Fibroblast of pulmonary artery (primary cell): ENCODE measurements at places on chromosomes 12 and 14.

- peak; percentile 72 for DNase-seq
Observed at GRCh38 chr12:106841510-106842302, 67.2 kb downstream of the RIC8B start.

GRCh38 chr12:92879698-92880322 is 49.3 kb downstream of the EEA1 start:
- DNase-seq: peak; percentile 18

DNA sequence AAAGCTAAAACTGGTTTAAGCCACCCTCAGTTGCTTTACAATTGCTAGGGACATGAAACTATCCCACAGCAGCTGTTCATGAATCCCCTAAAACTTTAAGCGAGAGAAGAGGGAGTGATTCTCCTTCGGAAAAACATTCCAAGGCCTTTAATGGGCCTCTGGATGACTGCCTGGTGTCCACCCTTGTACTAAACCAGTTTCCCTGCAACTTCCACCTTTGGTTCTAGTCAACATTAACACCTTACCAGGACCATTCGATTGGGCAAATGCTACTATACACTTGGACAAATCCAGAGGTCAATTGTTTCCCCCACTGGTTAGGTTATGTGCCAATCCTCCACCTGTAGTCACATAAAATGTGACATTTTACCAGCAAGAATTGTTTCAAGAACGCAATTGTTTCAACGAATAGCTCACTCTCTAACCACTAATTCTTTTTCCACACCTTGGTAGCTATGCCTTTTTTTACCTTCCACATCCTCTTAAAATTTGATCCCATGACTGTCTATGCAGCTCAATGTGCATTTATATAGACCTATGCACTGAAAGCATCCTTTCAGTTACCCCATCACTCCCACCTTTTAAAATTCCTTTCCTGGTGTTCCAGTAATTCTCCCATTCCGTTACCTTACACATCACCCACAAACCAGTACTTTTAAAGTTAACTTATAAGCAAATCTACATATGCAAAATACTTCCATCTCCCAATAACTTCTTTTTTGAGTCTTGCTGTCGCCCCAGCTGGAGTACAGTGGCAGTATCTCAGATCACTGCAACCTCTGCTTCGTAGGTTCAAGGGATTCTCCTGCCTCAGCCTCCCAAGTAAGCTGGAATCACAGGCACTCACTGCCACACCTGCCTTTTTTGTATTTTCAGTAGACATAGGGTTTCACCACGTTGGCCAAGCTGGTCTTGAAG is 3.6 kb downstream of the UBC start:
- peak; percentile 52 for DNase-seq

GRCh38 chr12:8996682-8997405 is 7.5 kb downstream of the KLRG1 start:
- peak; percentile 3 for DNase-seq

- peak; percentile 38 for DNase-seq
Observed at GRCh38 chr12:84136862-84137367, 775.7 kb downstream of the SLC6A15 start.

DNA sequence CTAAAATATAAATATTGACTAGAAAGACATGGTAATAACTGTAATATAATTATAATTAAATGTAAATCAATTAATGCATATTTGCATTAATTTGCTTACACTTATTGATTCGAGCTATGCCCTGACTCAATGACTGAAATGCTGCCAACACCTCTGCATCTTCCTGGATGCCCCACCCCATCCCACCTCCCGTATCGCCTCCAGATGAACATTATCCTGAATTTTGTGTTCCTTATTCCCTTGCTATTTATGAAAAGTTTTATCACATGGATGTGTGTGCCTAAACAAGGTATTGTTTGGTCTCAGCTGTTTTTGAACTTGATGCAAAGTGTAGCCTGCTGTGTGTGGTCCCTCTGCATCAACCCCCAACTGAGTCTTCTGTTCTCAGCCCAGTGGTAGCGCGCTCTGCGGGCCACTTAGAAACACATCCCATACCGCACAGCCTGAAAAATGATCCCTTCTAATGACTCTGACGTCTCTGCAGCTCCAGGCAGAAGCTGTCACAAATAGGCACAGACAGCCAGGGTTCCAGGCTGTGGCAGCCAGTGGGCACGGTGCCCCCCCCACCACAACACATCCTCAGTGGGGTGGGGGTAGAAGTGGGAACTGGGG is 96.5 kb downstream of the PRMT8 start:
- no peak for DNase-seq

- DNase-seq: peak; percentile 45
Observed at GRCh38 chr14:30990770-30991169, 34.7 kb upstream of the AP4S1 start.

- DNase-seq: no peak
Observed at GRCh38 chr14:68561531-68562007, 231.3 kb downstream of the ZFP36L1 start.

- no peak for DNase-seq
Observed at GRCh38 chr12:2120982-2121758, 68.4 kb downstream of the CACNA1C start.

DNA sequence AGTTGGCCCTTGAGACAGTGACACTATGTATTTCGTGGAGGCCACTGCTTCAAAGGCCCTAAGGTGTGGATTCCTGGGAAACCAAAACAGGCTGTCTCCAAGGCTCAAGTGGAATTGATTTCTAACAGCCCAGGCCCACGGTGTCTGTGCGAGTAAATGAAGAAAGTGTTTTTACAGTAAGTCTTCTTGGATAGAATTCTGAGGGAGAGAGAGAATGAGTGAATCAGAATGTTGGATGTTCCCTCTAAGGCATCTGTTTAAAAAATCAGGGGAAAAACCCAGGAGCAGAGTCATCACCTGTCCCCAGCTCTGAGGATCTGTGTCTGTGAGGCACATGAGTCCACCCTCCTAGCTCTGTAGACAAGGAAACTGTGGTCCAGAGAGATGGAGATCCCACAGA is 22.3 kb upstream of the BDKRB1 start:
- DNase-seq: no peak

GRCh38 chr14:95531969-95532368 is 2.9 kb upstream of the GLRX5 start:
- no peak for DNase-seq

- no peak for DNase-seq
Observed at GRCh38 chr12:46470036-46470627, 97.6 kb upstream of the SLC38A2 start.

DNA sequence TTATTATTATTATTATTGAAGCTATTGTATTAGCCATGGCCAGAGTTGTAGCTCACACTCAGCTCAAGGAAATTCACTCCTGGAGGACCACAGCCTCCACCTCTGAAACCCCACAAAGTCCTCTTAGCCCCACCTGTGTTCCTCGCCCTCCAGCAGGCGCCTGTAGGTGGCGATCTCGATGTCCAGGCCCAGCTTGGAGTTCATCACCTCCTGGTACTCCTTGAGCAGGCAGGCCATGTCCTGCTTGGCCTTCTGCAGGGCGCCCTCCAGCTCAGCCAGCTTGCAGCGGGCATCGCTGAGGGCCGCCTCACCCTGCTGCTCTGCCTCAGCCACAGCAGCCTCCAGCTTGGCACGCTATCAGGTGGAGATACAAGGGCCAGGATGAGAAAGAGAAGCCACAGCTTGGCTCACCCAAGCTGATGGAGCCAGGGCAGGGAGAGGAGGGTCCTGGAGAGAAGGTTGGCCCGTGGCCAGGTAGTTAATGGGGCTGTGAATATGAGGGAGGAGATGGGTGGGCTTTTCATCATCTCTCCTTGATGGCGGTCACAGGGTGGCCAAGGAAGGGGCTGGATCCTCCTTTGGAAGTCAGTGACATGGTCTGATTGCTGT is 5.1 kb downstream of the KRT85 start:
- no peak for DNase-seq

- DNase-seq: no peak
Observed at GRCh38 chr12:75007133-75007532, 202.5 kb downstream of the KCNC2 start.

- peak; percentile 31 for DNase-seq
Observed at GRCh38 chr12:108691998-108692808, 39.1 kb downstream of the CORO1C start.

DNA sequence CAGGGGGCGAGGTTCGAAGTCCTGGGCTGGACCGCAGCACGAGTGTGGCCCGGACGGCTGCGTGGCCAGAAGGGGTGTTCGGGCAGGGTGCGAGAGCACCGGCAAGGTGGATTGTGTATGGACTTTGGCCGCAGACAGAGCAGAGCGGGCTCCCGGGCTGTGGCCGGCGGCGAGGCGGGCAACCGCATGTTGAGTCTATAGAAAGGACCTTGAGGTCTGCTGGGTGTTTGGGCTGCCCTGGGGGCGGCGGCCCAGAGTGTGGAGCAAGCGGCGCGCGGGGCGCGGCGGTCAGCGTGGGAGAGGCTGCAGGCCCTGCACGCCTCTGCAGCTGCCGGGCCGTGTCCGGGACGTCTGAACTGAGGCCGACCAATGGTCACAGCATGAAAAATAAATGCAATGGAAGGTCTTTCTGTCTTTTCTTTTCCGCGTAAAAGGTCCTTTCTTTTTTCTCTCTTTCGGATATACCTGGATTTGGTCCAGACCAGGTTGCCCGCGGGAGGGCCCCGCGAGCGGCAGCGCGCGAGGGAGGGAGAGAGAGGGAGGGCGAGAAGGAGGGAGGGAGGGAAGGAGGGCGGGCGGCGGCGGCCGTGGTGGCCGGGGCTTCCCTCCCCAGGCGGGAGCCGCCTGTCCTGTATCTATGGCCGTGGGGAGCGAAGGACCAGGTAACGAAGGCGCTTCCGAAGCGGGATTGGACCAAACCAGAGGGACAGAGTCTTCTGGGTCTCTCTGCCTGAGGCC is 5.5 kb upstream of the HOXC9 start:
- DNase-seq: no peak

GRCh38 chr14:100146531-100147091 is 12.8 kb downstream of the DEGS2 start:
- no peak for DNase-seq

DNA sequence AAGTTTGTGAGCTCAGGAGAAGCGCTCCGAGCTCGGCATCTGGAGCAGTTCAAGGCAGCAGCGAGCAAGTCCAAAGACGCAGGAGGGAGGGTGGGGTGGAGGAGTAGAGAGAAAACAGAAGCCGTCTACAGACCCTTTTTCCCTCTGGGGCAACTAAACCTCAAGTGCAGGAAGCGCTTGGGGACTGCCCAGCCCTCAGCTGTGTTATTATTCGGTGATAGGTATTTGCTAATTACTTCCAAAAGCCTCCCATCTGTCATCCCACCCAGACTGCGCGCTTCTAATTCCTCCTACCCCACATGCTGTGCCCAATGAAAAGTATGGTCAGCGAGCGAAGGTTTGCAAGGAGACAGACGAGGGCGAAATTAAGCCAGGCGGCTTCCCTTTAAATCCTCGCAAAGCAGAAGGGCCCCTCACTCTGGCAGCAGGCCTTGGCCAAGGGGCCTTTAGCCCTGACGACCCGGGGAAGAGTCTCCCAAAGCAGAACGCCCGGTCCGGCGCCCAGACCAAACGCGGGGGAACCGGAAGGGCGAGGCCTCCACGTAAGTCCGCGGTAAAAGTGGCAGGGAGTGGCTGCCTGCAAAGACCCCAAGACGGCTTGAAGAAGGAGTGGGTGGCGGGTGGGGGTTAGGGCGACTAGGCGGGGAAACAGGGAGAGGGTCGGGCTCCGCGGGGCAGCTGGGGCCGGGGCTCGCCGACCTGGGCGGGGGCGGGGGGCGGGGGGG is 507 bp upstream of the CD9 start:
- no peak for DNase-seq

- no peak for DNase-seq
Observed at GRCh38 chr12:116990971-116991966, 80.5 kb downstream of the FBXW8 start.

DNA sequence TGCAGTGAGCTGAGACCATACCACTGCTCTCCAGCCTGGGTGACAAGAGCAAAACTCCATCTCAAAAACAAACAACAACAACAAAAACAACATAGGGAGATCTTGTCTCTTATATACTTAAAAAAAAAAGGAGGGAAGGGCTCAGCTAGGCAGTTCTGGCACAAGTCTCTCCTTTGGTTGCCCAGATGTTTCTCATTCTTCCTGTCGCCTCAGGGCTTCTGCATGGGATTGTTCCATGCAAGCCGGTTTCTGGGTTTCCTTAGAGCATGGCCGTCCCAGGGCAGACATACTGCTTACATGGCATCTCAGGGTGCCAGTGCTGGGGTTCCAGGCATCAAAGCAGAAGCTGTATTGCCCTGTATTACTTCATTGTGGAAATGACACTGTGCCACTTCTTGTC is 5.2 kb upstream of the SLC8B1 start:
- no peak for DNase-seq

GRCh38 chr14:24237463-24237955 is 4.8 kb downstream of the GMPR2 start:
- DNase-seq: no peak

- no peak for DNase-seq
Observed at GRCh38 chr12:49295082-49295936, at the start of gene PRPH. TSS of gene PRPH (plus strand) at chr12:49295147. CDS start at chr12:49295201, 54 bp downstream.
